ENCODE measurements at places on chromosomes 6 and 20.

DNA sequence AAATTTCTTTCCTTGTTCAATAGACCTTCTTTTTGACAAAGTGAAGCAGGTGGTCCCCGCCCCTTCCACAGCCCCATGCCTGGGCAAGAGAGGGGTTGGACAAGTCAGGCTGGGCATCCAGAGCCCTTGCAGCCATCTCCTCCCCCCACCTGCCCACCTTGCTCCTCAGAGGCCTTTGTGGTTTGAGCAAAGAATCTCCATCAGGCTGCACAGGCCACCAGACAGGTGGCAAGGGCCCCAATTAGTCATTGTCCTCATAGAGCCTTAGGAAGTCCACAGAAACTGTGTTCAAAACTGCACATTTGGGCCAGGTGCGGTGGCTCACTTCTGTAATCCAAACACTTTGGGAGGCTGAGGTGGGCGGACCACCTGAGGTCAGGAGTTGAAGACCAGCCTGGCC is 1.5 kb upstream of the MAPK13 start:
- DNase-seq: no peak

GRCh38 chr20:35503841-35504561 is 25.5 kb downstream of the C20orf173 start:
- DNase-seq: no peak

DNA sequence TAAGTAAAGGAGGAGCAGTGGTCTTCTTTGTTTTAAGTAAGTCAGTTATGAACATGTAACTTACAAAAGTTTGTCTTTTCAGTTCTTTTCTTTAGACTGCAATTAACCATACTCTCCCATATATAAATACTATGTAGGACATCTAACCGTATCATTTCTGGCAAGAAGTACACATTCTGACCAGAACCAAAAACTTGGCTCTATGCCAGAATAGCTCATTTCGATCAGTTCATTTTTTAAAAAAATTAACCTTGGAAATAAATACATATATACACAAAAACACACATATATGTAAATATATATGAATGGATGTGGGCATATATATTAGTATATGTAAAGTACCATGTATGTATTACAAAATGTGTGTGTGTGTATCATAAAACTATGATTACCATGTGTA is 145.0 kb downstream of the PHACTR1 start:
- DNase-seq: no peak

- no peak for DNase-seq
Observed at GRCh38 chr20:6886065-6886729, 118.7 kb downstream of the BMP2 start.

DNA sequence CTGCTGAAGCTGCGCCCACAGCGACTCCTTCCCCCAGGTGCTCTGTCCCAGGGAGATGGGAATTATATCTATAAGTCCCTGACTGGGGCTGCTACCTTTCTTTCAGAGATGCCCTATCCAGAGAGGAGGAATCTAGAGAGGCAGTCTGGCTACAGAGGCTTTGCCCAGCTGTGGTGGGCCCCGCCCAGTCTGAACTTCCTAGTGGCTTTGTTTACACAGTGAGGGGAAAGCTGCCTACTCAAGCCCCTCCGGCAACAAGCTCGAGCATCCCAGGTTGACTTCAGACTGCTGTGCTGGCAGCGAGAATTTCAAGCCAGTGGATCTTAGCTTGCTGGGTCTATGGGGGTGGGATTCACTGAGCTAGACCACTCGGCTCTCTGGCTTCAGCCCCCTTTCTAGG is 152.5 kb upstream of the MAP3K7 start:
- no peak for DNase-seq

DNA sequence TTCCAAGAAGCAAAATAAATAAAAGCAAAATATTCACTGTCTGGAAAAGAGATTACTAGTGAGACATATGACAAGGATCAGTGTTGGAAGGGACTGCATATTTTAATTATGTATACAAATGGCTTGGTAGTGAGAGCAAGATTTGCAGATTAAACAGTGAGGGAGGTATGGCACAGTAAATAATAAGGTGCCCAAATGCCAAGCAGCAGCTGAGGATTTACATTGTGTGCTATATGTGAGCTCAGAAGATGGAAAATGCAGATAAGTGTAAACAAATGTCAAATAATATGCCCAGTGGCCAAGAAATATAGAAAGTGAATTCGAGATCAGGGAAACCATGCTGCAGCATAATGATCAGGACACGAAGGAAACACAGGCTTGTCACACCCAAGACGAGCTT is 173.8 kb upstream of the NRSN1 start:
- DNase-seq: no peak

DNA sequence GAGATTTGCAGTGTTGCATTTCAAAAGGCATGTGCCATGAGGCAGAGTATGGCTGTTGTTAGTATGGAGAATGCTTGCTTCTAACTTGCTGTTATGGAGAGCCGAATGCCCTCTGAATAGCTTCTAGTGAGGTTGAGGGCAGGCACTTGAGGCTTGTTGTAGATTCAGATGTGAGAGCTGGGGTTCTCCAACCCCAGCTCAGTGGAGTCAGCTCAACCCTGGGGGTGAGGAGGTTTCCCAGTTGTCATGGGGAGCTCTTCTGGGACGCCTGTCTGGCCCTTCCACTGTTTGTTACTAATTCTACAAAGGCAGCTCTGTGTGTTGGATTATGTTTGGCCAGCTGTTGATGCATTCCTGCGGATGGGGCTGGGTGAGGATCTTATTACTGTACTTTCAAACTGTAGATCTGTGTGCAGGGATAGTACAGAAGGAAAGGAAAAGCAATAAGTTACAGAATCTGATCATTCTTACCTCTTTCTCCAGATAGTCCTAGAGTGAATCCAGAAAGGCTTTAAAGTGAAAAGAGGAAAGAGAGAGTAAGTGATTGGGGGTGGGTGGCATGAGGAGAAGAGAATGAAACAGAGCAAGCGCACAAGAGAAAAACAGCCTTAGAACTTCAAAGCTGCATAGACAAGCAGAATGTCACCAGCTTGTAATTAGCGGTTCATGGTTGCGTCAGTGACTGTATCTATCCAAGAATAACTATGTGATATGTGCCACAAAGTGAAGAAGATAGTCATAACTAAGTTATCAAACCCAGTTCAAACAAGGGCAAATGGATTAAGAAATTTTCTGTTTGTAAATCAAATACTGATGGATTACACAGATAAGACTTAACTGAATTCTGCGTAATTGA is 148.7 kb downstream of the PRL start:
- DNase-seq: no peak

DNA sequence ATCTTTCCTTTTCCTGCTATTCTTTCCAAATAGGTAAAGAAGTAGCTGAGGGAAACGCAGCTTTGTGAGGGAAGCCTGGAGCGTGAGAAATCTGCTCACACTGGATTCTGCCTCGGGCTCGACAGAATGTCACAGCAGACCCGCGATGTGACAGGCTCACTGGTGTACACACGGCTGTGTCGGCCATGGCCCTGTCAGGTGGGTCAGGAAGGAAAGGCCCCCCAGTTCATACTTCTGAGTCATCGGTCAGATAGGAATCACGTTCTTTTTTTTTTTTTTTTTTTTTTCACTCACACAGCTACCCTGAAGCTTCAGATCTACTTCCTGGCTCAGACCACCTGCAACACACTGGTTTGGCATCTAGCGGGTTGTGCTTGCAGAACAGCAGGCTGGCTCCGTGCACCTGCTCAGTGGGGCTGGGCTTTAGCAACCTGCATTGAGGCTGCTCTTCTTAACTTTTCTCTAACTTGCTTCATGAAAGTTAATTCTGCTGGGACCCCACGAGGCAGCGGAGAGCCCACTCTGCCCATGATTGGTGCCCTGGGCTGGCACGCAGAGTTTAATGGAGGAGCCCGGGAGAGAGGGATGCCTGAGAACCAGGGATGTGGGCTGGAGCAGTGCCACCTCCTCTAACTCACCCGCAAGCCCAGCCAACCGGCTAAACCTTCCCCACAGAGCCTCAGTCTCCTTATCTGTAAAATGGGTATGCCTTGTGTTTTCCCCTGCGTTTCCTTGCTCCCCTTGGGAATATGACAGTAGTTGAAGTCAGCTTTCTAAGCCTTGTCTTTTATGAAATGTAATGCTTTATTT is 61.5 kb upstream of the FNDC1 start:
- peak; percentile 68 for DNase-seq

GRCh38 chr6:100761841-100762240 is 119.3 kb downstream of the ASCC3 start:
- DNase-seq: no peak

DNA sequence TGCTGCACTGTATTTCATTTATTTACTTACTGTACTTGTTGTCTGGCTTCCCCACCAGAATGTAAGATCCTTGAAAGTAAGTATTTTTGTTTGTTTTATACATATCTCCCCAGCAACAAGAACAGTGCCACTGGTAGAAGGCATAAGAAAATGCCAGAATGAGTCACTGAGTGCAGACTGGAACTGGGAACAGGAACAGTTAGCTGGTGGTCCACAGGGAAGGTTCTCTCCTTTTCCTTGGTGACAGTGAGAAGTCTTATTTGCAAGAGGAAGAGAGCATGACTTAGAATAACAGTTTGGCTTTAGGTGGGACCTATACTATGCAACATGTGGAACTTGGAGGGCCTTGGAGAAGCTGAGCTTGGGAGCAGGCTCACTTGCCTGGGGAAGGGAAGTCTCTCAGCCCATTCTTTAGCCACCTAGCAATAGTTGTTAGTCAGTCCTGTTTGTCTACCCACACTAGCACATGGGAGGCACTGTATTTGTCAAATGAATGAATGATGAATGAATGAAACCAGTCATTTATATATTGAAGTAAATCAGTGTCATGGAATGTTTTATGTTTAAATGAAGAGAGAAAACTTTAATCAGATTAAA is 203.5 kb downstream of the KCNQ5 start:
- DNase-seq: no peak

DNA sequence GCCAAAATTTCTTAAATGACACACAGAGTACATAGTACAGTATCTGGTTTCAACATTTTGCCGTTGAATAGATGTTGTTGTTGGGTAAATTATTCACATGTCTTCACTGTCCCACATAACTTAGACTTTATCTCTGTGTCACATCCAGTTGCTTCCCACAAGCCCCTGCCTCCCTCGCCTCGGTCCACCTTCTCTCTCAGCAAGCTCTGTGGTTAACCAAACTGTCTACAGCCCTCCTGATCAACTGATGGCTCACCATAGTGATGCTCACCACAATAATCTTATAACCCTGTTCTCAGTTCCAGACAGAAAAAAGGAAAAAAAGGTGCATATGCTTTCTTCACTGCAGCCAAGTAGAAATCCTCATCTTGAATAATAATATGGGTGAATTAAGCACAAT is 23.0 kb downstream of the IL17F start:
- no peak for DNase-seq

GRCh38 chr20:35953387-35954199 is 709 bp downstream of the SCAND1 start:
- DNase-seq: peak; percentile 77

GRCh38 chr6:146265056-146265455 is 236.2 kb downstream of the GRM1 start:
- DNase-seq: no peak

- no peak for DNase-seq
Observed at GRCh38 chr20:7770578-7770977, 169.7 kb downstream of the HAO1 start.

DNA sequence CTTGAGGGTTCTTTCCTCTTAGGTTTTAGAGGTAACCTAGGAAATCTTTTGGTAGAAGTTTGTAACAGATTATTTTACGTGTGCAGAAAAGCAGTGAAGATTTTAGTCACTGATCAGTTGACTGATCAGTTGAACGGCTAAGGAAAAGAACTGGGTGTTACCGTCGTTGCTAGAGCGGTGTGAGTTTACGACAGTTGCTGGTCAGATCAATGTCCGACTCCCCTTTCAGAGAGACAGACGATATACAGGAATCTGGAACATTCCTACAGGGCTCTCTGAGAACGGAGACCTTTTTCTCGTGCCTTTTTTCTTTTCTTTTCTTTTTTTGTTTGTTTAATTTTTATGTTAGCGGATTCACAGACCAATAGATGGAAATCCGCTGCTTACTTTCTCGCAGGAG is 132.1 kb upstream of the ZNF184 start:
- DNase-seq: no peak

DNA sequence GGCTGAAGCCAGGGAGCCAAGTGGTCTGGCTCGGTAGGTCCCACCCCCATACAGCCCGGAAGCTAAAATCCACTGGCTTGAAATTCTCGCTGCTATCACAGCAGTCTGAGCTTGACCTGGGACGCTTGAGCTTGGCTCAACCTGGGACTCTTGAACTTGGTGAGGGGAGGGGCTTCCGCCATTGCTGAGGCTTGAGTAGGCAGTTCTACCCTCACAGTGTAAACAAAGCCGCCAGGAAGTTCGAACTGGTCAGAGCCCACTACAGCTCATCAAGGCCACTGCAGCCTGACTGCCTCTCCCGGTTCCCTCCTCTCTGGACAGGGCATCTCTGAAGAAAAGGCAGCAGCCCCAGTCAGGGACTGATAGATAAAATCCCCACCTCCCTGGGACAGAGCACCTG is 1337.7 kb downstream of the HACE1 start:
- DNase-seq: no peak

- no peak for DNase-seq
Observed at GRCh38 chr6:139743664-139744437, 369.4 kb upstream of the CITED2 start.

DNA sequence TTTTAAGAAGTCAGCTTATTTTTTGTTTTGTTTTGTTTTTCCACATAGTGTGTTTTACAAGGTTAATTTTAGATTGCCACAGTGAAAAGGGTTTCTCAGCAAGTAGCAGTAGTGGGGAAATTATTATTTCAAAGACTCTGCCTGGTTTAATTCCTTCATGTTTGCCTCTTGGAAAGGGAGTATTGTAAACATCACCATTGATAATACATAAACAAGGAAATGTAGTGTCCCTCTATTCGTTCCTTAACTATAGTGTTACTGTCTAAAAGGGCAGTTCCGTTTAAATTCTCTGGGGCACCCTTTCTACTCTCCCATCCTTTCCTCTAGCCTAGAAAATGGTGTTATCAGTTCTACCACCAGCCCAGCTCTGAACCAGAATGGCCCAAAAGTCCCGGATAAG is 391.0 kb upstream of the SOX4 start:
- DNase-seq: no peak

DNA sequence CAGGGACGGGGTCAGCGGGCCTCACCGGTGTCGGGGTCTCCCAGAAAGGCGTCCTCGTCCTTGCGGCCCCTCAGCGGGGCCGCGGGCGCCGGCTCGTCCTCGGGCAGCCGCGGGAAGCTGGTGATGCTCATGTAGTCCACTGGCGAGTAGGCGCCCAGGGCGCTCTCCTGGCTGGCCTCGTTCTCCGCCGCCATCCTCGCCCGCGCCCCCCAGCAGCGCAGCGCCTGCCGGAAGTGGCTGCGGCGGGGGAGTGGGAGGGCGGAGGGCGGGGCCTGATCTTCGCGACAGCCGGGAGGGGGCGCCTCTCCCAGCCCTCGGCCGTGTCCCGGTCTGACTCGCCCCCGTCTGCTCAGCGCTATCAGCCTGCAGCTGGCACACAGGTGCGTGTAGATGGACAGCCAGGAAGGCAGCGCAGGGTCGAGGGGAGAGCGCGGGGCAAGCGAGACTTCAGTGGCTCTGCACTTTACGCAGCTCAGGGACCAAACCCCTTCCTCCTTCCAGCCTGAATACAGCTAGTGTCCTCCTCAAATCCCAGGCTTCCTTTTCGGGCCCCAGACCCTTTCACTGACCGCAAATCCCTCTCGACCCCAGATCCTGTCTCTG is at the start of gene GGT7:
Gene GGT7, minus strand, starts transcription at position 235 of the 603 bp plus-strand sequence. Its CDS starts 41 bp downstream, at position 194.
- peak; percentile 84 for DNase-seq

GRCh38 chr6:113381232-113381631 is 475.9 kb upstream of the MARCKS start:
- DNase-seq: no peak

GRCh38 chr6:151434369-151434768 is 17.6 kb downstream of the RMND1 start:
- no peak for DNase-seq
